Suppressor macrophage treated with lipopolysaccharide for 1 hour (primary cell): ENCODE measurements at places on chromosomes 12 and 14.

GRCh38 chr12:131672941-131673887, 37.7 kb upstream of the SFSWAP start:
- DNase-seq, result peak; percentile 73

DNA sequence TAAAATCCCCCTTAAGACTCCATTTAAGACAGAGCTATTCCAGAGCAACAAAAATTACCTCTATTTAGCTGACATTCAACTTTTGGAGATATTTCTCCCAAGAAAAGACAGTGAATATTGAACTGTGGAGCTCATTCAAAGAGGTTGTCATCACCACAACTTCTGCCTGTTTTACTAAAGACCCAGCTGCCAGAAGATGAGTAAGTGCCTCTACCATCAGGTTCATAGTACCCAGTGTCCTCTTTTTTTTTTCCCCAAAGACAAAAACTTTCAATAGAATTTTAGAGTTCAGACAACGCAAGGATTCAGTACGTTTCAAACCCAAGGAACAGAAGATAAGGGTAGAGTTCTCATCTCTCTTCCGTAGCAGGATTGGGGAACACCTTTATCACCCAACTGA, 461.3 kb downstream of the BCAT1 start:
- DNase-seq, result no peak

DNA sequence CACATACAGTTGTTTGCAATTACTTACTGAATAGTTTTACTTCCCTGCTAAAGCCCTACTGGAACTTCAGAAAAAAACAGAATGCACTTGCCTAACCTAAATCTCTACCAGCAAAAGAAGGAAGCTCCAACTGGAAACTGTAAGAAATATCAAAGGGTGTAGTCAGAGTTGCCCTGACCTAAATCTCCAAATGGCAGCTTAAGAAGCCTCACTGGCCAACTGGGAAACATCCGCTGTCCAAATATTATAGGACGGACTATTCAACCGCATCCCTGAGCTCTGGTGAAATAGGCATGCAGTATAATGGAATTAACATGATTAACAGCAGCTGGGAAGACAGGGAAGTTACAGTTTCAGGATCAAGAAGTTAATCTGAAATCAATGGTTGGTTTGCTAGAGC, 24.3 kb downstream of the ANAPC7 start:
- DNase-seq, result peak; percentile 55

DNA sequence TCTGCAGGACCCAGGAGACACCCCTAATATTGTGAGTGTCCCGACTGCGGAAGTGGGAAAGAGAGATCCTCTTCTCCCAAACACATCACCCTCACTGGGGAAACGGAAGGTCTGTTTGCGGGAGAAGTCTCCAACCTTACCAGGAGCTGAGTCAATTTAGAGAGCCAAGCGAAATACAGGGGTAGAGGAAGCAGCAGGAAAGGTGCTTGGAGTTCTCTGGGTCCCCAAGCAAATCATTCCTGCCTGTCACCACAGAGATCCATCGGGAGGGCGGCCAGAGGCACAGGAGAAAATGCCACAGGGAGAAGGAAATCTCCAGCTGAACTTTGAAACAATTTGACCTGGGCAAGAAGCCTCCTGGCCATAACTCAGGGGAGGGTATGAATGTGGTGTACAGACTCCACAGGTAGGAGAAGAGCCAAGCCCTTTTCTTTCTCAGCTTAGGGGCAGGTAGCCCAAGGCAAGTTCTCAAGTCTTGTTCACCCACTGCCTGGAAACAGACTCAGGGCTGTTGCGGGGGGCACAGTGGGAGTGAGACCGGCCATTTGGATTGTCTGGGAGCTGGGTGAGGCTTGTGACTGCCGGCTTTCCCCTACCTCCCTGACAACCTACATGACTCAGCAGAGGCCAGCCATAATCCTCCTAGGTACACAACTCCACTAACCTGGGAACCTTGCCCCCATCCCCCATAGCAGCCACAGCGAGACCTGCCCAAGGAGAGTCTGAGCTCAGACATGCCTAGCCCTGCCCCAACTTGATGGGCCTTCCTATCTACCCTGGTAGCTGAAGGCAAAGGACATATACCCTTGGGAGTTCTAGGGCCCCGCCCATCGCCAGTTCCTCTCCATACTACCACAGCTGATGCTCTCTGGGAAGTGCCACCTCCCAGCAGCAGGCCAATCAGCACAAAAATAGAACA, 211.9 kb upstream of the ARHGAP5 start:
- no peak for DNase-seq

DNA sequence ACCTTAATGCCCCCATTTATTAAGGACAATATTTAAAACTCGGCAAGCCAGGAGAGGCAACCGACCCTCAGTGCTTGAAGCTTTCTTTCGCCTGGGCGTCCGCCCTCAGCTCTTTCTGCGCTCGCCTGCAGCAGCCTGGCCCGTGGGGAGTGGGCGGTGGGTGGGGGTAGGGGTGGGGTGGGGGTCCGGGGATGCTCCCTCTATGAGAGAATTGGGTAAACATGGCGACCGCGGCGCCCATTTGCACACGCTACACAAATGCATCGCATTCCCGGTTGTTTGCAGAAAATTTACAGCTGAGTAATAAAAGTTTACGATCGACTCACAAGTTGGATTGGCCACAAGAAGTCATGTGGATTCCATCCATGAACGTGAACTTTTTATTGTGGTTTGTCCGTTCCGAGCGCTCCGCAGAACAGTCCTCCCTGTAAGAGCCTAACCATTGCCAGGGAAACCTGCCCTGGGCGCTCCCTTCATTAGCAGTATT, 7.7 kb downstream of the HOXC8 start:
- no peak for DNase-seq

- no peak for DNase-seq
These were observed 8.0 kb upstream of the HIP1R start for GRCh38 chr12:122827258-122827657.

DNA sequence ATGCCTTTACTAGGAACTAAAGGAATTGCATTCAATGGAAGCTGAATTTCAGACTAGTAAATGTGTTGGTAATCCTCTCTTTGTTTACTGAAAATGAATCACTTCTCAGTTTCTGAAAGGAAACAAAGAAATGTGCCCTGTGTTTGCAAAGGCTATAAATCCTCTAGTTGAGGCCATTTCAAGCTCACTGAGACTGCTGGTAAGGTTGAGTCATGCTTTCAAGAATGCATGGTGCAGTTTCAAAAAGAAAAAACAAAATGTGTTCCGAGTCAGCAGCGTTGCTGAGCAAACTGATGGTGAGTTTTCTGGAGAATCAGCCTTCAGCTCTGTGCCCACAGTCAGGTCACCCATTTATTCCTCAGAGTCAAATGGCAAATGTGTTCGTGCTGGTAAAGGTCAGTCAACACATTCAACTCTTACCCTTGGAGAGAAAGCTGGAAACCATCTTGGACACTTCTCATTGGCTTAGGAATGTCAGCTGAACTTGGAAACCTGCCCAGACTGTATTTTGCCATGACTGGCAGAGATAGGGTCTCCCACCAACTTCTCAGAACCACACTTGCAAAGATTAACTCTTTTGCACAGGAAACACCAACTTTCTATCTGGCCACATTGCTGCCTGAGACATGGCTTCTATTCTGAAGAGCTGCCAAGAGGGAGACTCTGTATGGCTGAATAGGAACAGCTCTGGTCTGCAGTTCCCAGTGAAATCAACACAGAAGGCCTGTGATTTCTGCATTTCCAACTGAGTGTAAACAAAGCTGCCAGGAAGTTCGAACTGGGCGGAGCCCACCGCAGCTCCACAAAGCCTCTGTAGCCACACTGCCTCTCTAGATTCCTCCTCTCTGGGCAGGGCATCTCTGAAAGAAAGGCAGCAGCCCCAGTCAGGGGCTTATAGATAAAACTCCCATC, 484.4 kb downstream of the ATP23 start:
- DNase-seq, result no peak

GRCh38 chr12:78249578-78249977, 418.9 kb downstream of the NAV3 start:
- no peak for DNase-seq

DNA sequence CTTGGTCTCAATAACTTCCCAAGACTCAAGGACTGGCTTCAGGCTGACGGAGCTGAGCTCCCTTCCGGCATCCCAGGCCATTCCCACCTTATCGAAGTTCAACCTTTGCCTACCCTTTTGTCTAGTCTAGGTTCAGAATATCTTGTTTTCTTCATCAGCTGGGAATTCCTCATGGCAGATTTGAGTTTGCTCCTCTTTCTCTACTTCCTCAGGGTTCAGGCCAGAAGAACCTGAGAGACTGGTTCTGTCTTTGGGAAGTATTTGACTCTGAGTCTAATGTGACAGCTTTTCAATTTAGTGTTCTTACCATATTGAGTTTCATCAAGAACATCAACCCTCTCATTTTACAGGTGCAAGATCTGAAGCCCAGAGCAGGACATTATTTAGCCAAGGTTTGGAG, 2.1 kb downstream of the BIN2 start:
- no peak for DNase-seq
